Cortex of kidney (tissue), 1 donor: ENCODE measurements at places on chromosomes 6 and 20.

DNA sequence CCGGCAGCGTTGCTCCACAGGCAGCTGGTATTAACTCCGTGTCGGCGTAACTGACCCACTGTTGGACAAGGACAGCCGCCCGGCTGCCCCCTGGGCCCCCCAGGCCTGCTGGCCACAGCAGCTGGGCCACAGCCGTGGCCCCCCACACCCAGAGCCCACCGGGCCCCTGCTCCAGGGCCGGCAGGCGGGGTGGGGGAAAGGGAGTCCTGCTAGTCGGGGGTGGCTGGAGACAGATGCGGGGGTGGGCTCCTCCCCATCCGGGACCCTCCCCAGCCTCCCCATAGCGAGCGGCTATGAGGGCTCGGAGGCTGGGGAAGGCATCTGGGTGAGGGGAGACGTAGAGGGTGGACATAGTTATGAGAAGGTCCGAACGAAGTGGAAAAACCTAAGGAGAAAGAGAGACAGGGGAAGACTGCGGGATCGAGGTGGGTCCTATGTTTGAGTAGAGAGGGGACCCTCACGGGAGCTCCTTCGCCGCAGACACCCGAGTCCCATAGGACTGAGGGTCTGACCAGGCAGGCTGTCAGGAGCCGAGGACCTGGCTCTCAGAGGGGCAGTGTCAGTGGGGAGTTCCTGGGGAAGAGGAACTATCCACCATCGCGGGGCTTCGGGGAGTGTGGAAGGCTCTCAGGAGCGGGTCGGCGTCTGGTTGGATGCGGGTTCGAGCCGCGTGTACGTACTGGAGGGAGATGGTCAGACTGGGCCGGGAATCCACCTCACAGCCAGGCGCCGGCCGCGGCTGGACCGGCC is 511 bp downstream of the VARS1 start:
- no peak for DNase-seq

- DNase-seq: no peak
Measured at GRCh38 chr20:12171923-12172524, 254.3 kb downstream of the BTBD3 start.

- DNase-seq: no peak
Measured at GRCh38 chr20:2564406-2564805, 28.0 kb downstream of the TMC2 start.

GRCh38 chr20:49310705-49311104 is 32.8 kb upstream of the ZNFX1 start:
- no peak for DNase-seq

GRCh38 chr6:76771059-76771634 is 692.1 kb downstream of the HTR1B start:
- DNase-seq: no peak

DNA sequence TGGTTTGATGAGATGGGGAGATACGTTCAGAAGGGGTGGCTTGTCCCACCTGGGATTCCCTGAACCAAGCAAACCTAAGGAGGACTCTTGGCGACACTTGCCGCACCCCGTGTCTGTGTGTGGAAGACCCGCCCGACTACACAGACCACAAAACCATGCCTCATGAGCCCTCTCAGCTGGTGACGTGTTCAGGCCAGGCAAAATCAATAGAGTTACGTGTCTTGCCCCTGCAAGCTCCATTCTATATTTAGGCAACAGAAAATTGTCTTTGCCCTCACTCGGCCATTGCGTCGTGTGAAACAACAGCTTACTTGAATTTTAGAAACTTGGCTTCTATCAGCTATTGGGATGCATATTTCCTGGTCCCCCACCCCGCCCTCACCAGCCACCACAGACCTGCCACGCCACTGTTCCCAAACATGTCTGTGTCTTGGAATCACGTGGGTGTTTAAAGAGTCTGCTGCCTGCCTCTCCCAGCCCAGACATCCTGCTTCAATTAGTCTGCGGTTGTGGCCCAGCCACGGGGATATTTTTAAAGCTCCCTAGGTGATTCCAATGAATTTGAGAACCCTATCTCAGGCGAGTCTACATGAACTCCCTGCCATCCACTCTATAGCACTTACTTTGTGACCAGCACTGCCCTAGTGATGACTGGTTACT is 279.2 kb upstream of the EXOC2 start:
- no peak for DNase-seq

GRCh38 chr6:21965016-21965415 is 331.8 kb downstream of the PRL start:
- DNase-seq: no peak

- DNase-seq: no peak
Measured at GRCh38 chr6:111850295-111850937, 22.8 kb downstream of the FYN start.

GRCh38 chr6:130239755-130240154 is 17.0 kb upstream of the SAMD3 start:
- no peak for DNase-seq

DNA sequence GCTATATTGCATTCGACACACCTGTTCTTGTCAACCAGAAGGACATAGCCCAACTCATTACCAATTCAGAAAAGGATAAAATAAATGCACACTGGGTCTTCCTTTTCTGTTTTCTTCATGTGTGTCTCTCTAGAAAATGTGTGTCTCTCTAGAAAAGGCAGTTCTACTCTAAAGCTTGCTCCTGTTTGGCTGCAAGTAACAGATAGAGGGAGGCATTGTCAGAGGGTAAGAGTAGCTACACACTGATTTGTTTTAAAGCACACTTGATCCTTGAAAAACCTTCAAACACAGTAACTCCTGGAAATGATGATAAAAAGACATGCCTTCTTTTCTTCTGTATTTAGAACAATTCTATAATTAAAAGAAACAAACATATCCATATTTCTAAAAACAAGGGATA is 21.3 kb downstream of the GRM1 start:
- no peak for DNase-seq

DNA sequence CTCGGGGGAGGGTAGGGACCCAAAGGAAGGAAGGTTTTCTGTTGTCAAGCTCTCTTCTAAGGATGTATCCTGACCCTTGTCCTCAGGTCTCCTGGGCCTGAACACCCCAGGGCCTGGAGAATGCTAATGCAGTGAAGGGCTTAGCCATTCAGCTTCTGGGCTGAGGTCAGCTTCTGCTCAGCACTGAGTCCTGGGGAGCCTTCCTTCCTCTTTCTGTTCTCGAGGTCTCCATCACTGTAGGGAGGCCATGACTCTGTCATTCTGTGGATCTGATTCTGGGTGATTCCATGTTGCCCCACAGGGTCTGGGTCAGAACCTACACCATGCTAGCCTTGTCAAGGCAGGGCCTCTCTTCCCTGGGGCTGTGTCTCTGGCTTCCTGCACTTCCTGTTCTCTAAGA is 712.7 kb downstream of the DHX35 start:
- DNase-seq: no peak

DNA sequence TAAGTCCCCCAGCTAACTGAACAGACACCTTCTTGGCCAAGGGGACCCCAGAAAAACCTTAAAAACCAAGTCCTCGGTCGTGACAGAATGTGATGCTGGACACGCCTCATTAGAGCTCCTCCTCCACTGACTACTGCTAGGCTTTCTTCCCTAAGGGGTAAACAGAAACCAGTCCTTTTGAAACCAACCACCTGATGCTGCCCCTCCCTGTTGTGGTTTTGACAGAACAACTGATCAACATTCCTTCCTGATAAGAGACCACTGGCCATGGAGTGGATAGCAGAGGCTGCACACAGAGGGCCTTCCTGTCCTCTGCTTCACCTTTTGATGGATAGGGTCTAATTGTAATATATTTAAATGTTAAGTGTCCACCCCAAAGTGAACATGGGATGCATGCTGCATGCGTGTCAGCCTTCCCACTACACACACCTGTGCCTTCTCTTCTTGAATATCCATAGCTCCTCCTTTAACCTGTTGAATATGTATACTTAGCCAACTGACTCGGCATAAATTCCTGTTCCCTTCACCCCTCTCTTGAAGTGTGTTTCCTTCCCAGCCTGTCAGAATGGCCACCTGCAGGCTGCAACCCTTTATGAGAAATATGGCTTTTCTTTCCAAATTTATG is 27.9 kb upstream of the SLC2A12 start:
- no peak for DNase-seq

DNA sequence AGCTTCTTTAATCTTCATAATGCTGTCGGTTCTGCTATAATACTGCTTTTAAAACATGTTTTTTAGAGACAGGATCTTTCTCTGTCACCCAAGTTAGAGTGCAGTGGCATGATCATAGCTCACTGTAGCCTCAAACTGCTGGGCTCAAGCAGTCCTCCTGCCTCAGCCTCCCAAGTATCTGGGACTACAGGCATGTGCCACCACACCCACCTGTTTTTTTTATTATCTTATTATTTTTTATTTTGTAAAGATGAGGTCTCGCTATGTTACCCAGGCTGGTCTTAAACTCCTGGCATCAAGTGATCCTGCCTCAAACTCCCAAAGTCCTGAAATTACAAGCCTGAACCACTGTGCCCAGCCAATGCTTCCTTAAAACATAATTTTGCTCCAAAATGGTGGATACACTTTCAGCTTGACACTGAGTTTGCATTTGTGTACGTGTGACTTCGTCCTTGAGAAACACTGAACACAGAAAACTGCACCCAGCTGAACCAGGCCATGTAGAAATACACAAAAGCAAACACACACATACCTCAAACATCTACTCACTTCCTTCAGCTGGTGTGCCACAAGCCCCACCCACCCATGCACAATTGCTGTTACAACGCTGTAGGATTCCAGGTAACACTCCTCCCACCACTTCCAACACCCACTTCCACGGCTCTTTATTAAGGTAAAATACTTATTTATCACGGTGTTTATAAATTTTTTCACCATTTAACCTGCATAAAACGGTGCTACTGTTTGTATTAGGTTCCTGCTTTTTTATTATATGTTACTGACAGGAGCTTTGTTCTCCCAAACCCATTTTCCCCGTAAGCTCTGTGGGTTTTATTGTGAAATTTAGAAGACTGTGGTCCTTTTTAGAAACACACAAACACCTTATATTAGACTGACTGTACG is 109.1 kb downstream of the TSHZ2 start:
- DNase-seq: no peak
